ENCODE measurements at places on chromosomes 2 and 18.

- peak; percentile 63 for DNase-seq
Measured at GRCh38 chr18:13612196-13612997, 114.0 kb downstream of the FAM210A start.

DNA sequence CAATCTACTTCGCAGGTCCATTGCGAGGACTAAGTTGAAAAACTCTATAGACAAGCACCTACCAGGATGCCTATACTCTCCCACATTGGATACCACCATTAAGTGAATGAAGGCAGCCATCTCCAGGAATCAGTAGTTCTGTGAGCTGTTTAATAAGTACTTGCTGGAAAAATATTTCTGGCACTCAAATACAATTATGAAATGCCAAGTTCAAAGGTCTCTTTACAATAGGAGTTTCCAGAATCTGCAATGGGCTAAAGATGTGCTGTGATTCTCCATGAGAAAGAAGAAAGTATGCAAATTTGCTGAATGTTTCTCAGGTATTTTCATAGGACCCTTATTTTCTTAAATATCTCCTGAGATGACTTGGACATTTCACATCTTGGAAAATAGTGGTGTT, 103.0 kb downstream of the AP1S3 start:
- no peak for DNase-seq

- no peak for DNase-seq
Measured at GRCh38 chr18:2144811-2145210, 426.5 kb downstream of the METTL4 start.

- DNase-seq = no peak
Measured at GRCh38 chr2:241067501-241068135, 34.5 kb downstream of the MTERF4 start.

GRCh38 chr2:105698820-105699219, 45.9 kb upstream of the NCK2 start:
- no peak for DNase-seq

DNA sequence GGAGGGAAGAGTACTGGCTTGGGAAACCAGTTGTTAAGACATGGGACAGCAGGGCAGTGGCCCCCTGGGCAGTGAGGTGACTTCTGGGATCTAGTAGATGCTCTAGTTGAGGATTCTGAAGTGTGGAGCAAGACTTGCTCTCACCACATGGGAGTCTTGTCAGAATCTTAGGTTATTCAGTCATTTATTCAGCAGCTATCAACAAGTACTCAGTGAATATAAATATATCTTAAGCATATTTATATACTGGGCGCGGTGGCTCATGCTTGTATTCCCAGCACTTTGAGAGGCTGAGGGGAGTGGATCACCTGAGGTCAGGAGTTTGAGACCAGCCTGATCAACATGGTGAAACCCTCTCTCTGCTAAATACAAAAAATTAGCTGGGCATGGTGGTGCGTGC, 20.0 kb downstream of the STON1 start:
- no peak for DNase-seq

- no peak for DNase-seq
Measured at GRCh38 chr2:145961846-145962245, 1441.9 kb upstream of the ZEB2 start.

DNA sequence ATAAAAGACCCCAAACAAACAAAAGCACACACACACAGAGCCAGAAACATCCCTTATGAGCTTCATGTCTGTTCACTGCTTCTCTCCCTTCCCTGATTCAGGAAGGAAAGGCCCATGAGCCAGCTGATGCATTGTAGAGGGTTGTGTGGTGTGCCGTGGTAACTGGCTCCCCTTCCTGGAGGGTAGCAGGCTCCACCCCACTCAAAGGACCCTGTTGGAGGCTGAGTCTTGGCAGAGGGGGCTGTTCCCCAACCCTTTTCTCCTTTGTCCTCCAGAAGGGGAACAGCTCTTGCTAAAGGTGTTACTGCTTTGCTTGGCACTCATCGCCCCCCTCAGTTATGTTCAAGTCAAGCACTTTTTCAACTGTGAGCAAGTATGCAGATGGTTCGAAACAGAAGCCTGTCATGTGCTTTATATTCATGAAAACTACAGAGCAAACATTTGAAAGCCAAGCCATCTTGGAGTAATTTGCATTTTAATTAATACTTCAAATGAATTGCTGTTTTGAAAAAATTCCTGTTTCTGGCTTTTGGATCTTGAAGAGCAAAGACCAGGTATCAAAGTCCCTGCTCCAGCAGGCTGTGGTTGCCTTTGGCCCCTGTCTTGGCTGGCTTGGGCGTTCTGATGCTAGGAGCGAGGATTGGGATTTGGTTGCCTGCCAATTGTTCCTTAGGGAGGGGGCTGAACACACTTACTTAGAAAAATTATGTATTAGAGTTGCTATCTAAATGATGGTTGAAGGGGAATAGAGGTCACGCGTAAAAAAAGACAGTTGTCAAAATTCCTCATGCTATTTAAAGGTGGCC, 267.8 kb downstream of the TSN start:
- DNase-seq = no peak

DNA sequence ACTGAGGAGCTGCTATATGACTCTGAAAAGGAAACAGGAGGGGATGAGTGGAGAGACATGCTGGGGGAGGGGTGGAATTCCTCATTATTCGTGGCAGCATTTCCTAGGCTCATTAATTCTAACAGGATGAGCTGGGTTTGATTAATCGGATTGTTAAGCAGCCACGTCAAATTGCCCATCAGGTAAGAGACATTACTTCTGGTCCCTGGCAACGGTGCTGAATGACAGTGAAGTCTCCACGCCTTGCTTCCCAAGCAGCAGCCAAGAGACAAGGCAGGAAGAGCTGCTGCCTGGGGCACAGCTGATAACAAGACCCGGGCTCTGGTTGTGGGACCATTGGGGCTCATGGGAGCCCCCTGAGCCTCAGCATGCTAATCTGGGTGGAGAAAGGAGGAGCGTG, 86.6 kb downstream of the MARCHF4 start:
- DNase-seq = no peak
